ENCODE measurements at places on chromosomes 3 and 15.
A peak's percentile ranks its signal among the peaks of the same experiment; 100 is the strongest.

DNA sequence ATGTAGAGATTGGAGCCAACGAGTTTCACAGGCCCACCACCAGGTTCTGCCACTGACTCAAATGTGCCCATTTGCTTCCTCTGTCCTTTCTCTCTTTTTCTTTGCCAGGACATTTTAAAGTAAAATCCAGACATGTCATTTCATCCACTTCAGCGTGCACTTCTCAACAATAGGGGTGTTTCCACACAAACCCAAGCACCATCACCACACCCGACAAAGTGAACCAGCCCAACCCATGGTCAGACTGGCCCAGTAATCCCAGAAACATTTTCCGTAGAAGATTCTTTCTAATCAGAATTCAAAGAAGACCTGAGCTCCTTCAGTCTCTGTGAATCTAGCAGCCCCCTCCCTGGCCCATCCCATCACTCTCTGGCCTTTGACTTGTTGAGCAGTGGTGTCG is 13.4 kb downstream of the CFAP100 start:
- DNase-seq: no peak

DNA sequence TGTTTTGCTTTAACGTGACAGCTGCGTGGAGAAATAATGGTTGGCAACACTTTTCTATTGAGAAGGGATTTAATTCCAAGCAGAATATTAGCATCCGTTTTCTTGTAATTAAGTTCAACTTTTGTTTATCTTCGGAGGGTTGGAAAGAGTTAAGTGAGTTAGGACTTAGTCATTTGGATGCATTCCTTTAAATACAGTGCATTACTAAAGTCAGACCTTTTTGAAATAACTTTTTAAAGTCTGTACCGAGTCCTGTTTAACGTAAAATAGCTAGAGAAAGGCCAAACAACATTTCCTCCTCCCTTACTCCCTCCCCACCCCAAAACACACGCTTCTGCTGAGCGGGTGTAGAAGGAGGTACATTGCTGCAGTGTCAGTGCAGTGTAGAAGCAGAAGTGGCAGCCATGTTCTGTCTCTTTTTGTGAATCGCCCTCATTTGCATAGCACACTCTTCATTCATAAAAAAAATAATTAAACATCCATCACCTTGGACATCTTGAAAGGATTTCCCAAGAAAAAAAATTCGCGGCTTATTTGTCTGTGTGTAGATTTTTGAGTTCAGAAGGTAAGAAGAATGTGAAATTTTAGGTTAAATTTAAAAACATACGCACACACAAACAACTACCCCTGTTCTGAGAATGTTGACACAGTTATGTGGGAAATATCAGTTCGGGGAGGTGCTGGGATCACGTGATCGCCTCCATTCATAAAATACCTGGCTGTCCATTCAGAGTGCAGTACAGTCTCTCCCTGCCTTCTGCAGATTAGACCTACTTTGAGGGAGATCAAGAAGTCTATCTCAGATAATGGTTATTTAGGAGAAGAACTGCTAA is 1.6 kb downstream of the SPRED1 start:
- DNase-seq: peak; percentile 93

- no peak for DNase-seq
Measured at GRCh38 chr3:120057626-120058025, 36.6 kb downstream of the GSK3B start.

GRCh38 chr3:79906106-79906505 is 138.3 kb upstream of the ROBO1 start:
- DNase-seq: no peak

DNA sequence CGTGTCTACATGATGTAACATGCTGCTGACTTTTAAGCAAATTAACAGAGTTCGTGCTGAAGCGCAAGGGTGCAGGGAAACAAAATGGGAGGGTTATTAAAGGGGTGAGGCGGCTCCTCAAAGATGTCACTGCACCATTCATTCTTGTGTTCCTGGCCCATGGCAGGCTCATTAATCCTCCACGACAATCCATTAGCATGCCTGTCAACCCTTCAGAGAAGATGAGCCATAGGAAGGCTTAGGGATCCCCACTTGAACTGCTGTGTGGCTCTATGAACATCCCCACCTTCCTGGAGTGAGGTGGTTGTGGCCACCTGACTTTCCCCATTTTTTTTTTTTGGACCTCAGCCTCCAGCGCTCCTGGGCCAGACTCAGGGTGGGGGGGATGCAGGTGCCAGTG is 45.8 kb downstream of the IGF1R start:
- no peak for DNase-seq

DNA sequence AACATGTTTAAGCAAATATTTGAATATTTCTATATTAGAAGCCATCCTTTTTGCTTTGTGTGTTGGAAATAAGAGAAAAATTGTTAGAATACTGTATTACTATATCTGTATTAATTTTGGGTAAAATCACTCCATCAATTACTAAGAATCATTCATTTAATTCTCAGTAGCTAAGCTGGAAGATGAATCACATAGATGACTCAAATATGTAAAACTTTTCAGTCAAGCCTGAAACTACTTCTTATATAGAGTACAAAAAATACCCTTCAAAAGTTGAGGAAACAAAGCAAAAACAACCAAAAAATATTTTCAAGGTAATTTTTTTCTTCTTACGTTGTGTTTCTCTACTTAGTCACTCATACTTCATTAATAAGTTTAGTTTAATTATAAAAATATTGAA is 205.7 kb upstream of the ROBO1 start:
- DNase-seq: peak; percentile 22

DNA sequence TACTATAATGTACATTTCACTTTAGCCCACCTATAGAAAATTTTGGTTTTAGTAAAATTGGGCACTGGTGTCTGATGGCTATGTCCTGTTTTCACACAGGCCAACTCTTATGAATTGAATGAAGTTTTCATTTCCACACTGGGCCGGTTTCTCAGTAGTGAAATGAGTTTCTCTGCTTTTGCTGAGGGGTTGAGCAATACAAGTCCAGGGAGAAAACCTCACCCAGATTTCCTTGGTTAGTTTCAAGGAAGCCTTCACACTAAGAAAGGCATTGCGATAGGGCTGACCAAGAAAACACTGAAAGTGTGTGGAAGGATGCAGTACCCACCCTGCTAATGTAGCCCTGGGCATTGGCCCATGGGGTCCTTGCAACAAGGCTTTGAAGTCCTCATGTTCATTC is 331.5 kb upstream of the CFAP20DC start:
- DNase-seq: no peak

DNA sequence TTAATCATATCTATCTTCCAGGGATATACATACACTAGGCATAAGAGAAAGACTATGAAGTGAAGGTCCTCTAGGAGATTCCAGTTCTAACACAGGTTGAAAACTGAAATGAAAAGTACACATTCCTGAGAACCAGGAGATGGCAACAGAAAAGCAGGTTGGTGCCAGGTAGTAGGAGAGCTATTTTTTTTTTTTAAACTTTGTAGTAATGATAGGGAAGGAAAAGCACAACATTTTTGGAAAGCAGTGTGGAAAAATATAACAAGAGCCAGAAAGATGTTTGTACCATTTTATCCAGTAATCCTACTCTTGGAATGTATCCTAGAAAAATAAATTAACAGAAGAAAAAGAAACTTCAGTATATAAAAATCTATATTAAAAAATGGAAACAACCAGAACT is 189.9 kb downstream of the DTWD1 start:
- DNase-seq: no peak

DNA sequence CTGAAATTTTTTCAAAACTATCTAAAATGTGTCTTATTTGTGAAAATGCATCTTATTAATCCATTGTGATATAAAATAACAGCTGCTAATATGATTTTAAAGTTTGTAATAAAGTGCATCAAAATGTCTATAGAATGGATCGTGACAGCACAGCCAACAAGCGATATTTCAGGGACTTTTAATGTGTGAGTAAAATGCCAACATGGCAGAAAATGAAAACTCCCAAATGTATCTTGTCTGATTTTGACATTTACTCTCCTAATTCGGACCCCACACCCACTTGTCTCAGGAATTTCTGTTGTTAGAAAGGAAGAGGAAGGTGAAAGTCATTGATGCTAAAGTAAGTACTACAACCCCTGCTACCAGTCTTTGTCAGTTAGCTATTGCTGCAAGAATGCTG is 273.9 kb downstream of the SATB1 start:
- DNase-seq: no peak

DNA sequence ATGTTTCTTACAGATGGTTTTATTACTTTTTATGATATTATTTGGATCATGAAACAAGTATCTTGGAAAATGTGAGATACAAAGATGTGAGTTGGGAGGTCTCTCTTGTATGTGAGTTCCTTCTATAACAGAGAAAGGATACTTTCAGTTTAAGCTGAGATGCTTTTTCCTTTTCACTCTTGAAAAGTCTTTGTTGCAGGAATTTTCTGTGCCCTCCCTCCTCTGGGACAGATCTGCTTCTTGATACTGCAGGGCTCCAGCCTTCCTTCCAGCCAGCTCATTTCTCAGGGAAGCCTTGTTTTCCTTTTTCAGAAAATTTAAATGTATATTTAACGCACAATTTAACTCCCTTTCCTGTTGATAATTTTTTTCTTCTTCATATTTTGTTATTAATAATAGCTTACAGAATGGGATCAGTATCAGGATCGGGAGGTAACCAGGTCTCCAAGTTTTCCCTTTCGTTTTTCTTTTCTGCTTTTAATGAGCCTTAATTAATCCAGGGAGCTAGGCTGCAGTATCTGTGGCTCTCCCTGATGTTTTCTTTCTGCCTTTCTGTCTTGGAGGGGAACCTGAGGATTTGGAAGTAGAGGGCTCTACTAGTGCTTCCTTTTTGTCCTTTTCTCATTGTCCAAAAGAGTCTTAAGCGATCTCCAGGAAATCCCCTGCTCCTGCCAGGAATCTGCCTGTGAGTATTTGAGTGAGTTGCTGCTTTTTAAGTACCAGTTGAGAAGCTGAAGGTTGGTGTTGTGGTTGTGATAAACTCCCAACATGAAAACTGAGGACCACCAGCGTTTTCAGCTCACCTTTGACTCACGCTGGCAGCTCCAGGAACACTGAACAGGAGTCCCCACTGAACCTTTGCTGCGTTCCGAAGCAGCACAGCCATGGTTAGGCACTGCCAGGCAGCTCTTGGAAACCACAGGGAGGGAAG is 105.7 kb downstream of the IGF1R start:
- DNase-seq: peak; percentile 63

DNA sequence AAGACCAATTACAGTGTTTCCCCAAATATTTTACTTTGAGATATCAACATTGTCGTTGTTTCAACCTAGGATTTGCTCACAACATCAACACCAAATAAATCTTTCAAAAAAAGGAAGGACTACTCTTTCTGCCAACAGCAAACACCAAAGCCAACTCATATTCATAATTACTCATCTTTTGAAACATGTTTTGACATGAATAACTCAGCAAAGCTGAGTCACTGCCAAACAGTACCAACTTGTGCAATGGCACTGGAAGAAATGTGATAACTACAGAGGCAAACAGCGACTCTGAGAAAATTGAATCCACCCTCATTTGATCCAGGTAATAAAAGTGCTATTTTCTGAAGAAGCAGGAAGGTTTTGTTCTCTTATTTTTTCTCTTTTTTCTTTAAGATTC is 67.2 kb downstream of the PEX5L start:
- DNase-seq: no peak

GRCh38 chr15:66102563-66103292 is 150.8 kb downstream of the MEGF11 start:
- no peak for DNase-seq

DNA sequence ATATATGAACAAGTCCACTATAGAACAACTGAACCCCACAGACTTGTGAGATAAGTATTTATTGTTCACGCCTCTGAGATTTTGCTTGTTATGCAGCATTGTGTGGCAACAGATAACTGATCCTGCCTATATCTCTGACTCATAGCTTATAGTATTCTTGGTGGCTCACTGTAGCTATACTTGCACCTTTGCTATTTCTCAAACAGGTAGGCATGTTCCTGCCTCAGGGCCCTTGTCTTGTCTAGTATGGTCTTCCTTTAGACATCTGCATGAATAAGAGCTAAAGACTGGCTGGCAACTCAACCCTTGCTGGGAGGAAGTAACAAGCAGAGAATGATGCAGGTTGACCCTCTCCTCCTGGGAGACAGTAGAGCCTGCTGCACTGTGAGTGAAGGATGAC is 256.1 kb downstream of the CHST2 start:
- no peak for DNase-seq

DNA sequence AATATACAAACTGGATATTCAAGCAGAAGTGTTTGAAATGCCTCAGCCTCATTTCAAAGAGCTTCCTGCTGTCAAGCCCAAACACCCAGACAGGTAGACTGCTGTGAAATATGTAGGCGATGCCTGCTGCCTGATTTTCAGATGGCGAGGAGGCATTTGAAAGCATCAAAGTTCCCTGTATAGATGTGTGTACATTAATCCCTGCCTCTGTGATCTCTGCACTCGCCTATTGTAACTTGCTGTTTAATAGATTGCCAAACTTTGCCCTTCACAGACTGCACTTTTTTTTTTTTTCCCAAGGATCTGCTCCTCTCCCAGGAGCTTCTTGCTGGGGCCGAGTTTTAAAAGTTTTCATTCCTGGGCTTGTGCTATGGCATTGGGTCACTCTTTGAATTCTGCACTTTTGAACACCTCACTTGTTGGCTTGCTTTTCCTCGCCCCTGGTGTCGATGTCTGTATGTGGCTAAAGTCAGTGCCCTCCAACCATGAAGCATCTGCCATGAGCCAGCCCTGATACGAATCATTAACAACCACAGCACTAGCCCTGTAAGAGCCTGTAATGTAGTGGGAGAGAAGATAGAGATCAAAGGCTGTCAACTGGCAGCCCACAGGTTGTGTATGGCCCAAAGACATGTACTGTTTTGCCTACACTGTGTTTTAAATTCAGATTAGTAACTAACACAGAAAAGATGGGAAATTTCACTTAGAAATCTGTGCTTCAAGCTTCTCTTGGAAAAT is 287.6 kb upstream of the ICE2 start:
- no peak for DNase-seq

DNA sequence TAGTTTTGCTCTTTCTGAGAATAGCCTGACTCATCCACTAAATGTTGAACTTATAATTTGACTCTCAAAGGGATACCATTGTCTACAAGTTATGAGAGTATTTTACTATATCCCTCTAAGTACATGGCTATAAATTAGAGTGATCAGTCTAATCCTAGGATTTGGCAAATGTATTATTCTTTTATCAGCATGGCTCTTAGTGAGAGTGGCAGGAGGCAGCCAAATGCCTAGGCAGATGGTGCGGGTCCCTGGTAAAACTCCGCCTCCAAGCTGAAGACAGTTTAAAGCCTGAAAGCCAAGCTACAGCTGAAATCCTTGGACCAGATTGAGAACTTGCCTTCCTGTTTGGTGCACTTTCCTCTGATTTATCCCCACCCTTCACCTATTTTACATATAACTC is 631.8 kb downstream of the SQOR start:
- no peak for DNase-seq

Data from kidney glomerular epithelial cell (primary cell).